ENCODE measurements at places on chromosomes 11 and 22.

DNA sequence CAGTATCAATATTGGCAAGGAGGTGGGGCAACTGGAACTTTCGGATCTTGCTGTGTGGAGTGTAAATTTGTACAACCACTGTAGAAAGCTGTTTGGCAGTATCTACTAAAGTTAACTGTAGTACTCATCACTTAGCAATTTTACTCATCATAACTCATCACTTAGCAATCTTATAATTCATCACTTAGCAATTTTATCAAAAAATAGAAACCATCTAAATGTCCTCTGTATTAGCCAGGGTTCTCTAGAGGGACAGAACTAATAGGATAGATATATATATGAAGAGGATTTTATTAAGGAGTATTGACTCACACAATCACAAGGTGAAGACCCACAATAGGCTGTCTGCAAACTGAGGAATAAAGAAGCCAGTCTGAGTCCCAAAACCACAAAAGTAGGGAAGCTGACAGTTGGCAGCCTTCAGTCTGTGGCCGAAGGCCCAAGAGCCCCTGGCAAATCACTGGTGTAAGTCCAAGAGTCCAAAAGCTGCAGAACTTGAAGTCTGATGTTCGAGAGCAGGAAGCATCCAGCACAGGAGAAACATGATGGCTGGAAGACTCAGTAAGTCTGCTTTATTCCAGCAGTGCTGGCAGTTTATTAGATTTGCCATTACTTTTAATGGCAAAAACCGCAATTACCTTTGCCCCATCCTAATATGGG is 92.9 kb upstream of the USP47 start:
- DNase-seq: no peak

DNA sequence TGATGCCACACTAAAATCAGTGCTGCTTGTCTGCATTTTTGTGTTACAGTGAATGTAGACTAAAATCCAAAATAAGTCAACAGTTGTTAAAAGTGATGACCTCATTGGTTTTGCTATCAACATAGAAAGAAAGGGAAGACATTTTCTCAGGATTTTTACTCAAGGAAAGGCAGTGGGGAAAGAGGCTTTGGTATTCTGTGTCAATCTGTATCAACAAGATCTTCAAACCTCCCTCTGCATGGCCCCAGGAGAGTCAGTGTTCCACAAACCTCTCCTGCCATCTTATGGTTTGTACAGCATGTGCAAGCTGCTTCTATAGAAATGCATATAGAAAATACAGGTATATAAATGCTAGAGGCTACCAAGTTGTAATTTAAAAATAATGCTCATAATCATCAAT is 13.8 kb upstream of the OR51M1 start:
- no peak for DNase-seq

- DNase-seq: no peak
Observed at GRCh38 chr11:79243422-79244210, 197.2 kb downstream of the TENM4 start.

DNA sequence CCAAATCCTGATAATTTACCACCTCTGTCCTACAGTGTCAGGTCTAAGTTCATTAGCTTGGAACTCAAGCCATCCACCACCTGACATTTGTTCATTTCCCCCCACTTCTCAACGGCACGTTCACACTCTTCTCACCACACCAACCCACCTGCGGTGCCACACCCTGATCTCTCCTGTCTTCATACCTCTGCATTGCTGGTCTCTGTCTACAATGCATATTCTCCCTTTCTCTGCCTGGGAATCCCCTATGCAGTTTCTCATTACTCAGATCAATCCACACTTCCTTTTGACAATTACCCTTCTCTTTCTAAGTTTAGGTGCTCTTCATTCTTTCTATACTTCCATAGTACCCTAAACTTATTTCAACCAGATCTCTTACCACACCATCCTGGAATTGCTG is 20.4 kb upstream of the EMSY start:
- no peak for DNase-seq

GRCh38 chr22:44357966-44358465 is 45.3 kb upstream of the SHISAL1 start:
- no peak for DNase-seq

- no peak for DNase-seq
Observed at GRCh38 chr22:21103633-21104032, 57.9 kb downstream of the LRRC74B start.

DNA sequence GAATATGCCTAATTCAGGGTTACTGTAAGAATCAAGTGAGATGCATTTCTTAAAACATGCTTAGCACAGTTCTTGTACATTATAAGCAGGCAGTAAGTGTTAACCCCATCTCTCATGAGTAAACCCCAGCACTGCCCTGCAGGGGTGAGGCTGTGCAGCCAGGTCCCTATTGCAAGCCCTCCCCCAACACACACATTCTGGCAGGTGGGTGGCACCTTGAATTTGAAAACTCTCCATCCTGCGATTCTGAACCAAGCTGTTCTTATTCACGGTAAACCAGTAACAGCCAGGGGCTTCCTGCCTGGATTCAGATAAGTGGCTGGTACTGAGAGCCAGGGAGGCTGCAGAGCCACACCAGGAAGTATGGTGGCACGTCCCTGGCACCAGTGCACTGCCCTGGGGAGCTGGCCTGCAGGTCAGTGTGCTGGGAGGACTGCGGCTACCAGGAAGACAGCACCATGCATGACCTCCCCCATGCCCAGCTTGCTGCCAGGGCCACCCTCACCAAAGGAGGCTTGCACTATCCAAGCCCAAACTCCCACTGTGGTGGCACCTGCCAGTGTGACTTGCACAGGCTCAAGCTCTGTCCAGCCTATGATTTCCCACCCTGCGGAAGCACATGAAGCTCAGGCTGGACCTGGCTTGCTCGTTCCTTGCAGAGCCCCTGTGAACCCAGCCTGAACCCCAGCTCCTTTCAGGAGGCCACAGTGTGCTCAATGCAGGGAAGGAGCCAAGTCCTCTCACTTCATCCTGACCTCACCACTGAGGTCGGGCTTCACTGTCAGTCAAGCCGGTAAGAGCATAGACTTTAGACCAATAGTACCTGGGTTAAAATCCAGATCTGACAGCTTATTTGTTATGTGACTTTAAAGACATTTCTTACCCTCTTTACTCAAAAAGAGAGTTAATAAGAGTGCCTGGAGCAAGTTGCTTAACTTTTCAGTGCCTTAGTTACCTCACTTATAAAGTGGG is 88.1 kb downstream of the MICAL2 start:
- DNase-seq: no peak

- DNase-seq: no peak
Observed at GRCh38 chr11:134474942-134475341, 62.9 kb upstream of the B3GAT1 start.

DNA sequence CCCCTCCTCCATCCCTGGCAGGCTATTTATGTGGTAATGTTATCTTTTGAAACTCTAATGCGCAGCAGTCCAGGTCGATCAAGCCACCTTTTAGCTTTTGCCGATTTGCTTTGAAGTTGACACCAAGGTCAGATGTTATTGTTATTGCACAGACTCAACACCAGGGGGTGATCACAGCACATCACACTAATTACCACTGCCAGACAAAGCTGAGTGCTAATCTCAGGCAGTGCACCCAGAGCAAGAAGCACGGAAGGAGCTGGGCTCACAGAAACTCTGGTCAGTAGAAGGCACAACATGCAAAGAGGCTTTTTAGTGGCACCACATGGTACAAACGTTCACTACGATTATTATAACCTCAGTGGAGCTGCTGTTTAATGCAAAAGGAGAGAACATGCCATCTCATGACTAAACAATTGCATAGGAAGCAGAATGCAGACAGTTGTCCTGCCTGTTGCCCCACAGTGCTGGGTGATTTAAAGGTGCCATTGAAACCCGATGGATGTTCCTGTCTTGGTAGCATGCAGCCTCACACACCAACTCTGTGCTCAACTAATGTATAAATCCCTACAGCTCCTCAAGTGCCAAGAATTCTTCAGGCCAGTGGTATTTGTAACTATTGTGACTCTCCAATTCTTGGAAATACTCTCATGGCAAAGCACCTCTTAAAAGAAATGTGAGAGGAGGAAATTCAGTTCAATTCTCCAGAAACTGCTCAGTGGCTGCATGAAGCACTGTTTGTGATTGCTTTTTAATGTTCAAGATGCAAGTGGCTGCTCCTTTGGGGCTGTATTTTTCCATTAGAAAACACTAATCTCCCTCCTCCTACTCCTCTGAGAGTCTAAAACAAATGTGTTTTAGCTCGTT is 353.9 kb upstream of the DDI1 start:
- peak; percentile 33 for DNase-seq

- no peak for DNase-seq
Observed at GRCh38 chr11:34380696-34381095, 22.9 kb upstream of the ABTB2 start.

GRCh38 chr22:30909306-30909705 is 59.3 kb downstream of the MORC2 start:
- DNase-seq: no peak

- DNase-seq: no peak
Observed at GRCh38 chr11:2204361-2205213, 33.0 kb upstream of the TH start.

DNA sequence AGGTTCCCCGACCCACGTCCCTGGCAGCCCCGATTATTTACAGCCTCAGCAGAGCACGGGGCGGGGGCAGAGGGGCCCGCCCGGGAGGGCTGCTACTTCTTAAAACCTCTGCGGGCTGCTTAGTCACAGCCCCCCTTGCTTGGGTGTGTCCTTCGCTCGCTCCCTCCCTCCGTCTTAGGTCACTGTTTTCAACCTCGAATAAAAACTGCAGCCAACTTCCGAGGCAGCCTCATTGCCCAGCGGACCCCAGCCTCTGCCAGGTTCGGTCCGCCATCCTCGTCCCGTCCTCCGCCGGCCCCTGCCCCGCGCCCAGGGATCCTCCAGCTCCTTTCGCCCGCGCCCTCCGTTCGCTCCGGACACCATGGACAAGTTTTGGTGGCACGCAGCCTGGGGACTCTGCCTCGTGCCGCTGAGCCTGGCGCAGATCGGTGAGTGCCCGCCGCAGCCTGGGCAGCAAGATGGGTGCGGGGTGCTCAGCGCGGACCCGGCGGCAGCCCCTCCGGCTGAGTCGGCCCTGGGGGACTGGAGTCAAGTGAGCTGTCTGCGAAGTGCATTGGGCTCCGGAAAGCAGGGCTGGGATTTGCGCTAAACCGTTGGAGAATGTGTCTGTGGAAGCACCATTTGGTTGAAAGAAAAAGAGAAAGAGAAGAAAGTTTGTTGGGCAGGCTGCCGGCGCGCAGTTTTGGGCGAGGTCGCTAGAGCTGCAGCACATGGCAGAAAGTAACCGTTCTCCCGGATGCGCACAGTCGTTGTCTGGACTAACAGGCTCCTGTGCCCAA is at the start of gene CD44:
Gene CD44, plus strand, starts transcription at position 229 of the 779 bp plus-strand sequence. Its CDS starts 133 bp downstream, at position 362.
- peak; percentile 79 for DNase-seq

DNA sequence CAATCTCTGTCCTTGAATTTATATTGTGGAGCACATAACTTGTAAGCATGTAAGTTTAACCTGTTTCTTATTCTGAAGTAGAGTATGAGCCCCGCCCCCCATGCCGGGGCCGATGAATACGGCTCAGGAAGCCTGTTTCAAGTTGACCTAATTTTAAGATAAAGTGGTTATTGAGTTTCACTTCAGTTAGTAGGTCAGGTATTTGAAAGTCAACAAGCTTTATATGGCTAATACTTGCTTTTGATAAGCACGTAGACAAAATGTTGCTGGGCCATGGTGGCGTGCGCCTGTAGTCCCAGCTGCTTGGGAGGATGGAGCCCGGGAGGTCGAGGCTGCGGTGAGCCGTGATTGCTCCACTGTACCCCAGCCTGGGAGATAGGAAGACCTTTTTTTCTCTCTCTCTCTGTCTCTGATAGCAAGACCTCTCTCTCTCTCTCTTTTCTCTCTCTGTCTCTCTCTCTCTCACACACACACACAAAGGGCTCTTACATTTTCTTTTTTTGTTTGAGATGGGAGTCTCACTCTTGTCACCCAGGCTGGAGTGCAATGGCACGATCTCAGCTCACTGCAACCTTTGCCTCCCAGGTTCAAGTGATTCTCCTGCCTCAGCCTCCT is 14.4 kb downstream of the YWHAH start:
- peak; percentile 68 for DNase-seq

DNA sequence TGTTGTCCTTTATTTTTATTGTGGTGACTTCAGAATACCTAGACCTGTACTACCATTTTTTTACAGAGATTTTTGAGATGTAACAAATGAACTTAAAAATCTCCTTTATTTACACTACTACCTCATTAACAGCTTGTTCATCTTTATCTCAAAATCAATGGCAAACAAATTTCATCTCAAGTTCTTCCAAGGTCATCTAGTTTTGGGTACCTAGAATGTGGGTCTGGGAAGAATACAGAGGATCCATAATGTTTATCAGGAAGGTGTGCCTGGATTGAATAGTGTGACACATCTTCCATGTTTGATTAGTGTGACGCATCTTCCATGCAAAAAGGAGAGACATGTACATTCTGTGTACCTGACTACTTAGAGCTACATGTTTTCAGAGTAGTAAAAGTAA is 63.3 kb upstream of the CCDC179 start:
- no peak for DNase-seq

DNA sequence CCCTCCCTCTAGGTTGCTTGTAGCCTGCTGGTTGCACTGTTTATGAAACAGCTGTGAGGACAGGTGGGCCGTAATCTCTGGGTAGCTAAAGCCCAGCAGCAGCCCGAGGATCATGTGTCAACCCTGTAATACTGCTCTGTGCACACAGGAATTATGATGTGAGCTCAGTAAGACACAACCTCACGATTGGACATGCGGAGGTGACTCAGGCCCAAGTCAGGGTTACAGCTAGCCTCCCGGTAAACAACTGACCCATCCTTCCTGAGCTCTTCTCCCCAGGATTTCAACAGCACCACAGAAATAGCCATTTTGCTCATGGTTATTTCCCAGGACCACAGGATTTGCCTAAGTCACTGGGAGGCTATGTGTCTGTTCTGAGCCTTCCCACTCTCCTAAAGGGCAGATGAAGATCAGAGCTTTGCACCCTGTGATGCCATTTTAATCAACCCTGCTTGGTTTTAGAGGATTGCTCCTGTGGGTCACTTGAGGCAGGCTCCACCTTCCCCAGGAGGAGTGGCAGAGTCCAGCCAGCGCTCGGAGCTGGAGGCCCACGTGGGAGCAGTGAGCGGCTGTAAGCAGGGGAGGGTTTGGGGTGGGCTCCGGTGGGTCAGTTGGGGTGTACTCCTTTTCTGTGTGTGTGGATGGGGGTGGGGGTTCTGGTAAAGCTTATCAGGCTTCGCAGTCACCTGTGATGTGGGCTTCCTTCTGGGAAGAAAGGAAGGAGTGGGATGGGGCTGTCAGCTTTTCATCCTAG is at the start of gene AMPD3:
Gene AMPD3, plus strand, starts transcription at position 387 of the 754 bp plus-strand sequence. CDS start 6,256 bp downstream, outside the sequence.
- no peak for DNase-seq

DNA sequence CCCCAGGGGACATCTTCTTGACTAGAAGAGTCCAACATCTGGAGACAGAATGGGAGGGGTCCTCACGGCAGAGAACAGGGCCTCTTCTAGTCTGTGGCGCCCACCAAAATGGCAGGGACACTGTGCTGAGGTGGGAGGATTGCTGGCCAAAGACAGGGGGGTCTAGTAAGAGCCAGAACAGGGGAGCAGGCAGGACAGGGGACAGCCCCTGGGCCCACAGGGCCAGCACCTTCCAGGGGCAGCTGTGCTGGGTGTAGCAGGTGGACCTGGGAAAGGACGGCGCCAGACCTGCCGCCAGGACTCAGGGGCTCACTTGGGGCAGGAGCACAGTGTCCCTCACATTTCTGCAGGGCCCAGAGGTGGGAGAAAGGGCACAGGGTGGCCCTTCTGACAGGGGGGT is 858 bp upstream of the APOBEC3A start:
- no peak for DNase-seq

GRCh38 chr11:65417702-65418430 is 4.7 kb upstream of the NEAT1 start:
- no peak for DNase-seq
